ENCODE measurements at places on chromosomes 12 and 14. TPM values are rescaled to one million over a fixed set of nuclear protein-coding genes. Genes with fewer than 3 reads are reported as not detected.

The IL26 gene
- polyA plus RNA-seq, result not detected

The FAM222A gene
- 2.2 TPM for polyA plus RNA-seq

The RCOR1 gene
- polyA plus RNA-seq, result 12.5 TPM

The IL23A gene
- polyA plus RNA-seq, result 3.6 TPM

GRCh38 chr12:127235761-127236160 lies 1031.2 kb upstream of the TMEM132C start:
- H3K27me3 ChIP-seq, result no peaks in the 10 kb centered on the region
- H3K36me3 ChIP-seq, result no peaks in the 10 kb centered on the region
- H3K4me1 ChIP-seq, result no peaks in the 10 kb centered on the region
- H3K27ac ChIP-seq, result no peak overlapping the region
- H3K4me3 ChIP-seq, result no peak overlapping the region

All from sigmoid colon (tissue), 7 donors.